SJSA1 (cell line): ENCODE measurements at places on chromosomes 11 and 22. TPM values are rescaled to one million over a fixed set of nuclear protein-coding genes. Genes with fewer than 3 reads are reported as not detected.

The MAP6 gene
- 0.13 TPM in 1 of 2 replicates, not detected in the other for total RNA-seq

The NRXN2 gene
- not detected in 2 replicates for total RNA-seq

The HBE1 gene
- total RNA-seq = not detected in 2 replicates

The OR56A1 gene
- total RNA-seq = not detected in 2 replicates

The BAIAP2L2 gene
- total RNA-seq = not detected in 2 replicates

The DDTL gene
- total RNA-seq = 1.1 TPM in 1 of 2 replicates, not detected in the other

The MRPL23 gene
- 155 and 244 TPM in 2 replicates for total RNA-seq

GRCh38 chr22:43862074-43862881, at the start of gene SULT4A1:
Gene SULT4A1 (minus strand): TSS chr22:43862513. CDS start chr22:43862382, 131 bp downstream.
- H3K27ac ChIP-seq = no peak within 1 kb of the TSS
- no peak for DNase-seq

DNA sequence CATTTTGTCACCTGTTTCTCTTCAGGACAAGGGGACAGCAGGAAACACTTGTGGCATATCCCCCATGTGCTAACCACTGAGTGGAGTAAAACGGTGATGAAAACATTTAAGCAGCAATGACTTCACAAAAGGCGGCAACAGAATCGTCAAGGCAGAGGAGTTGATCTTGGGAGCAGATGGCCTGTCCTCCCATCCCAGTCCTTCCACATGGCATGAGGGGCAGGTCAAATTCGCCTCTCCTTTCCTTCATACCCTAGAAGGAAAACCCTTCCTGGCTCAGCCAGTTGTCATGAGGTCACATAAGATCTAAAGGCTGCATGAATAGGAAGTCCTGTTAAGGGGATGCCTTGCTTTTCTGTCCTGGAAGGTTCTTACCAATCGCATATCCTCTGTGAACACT, 169.1 kb downstream of the MAML2 start:
- peaks cover 13% of the 10 kb centered on the region for H3K4me1 ChIP-seq
- H3K27me3 ChIP-seq = no peaks in the 10 kb centered on the region
- H3K36me3 ChIP-seq = no peaks in the 10 kb centered on the region
- no peak overlapping the region for H3K27ac ChIP-seq

GRCh38 chr22:27775758-27776649, 25.6 kb downstream of the MN1 start:
- no peak for DNase-seq
- H3K27me3 ChIP-seq = no peaks in the 10 kb centered on the region
- H3K4me3 ChIP-seq = no peak overlapping the region
- H3K36me3 ChIP-seq = 0 out of 2 replicates have a peak, but pooled peaks cover 3% of the 10 kb centered on the region

GRCh38 chr11:128239306-128239705, 348.1 kb downstream of the ETS1 start:
- no peaks in the 10 kb centered on the region for H3K36me3 ChIP-seq
- no peak for DNase-seq
- H3K4me1 ChIP-seq = no peaks in the 10 kb centered on the region
- H3K27me3 ChIP-seq = no peaks in the 10 kb centered on the region
- no peak overlapping the region for H3K4me3 ChIP-seq
- H3K27ac ChIP-seq = no peak overlapping the region

DNA sequence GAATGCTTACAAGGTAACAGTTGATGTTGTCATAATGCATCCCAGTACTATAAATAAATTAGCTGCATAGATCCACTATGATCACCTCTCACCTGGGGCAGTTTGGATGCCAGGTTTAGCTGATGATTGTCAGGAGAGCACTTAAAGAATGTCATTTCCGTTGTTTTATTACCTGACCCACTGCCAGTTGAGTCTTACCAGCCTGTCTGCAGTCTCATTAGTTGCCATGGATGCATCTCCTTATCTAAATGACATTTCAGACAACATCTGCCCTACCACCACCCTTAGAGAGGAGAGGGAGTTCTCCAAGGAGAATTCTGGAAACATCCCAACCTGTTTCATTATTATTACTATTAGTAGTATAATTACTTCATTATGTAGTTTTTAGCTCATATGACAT, 339.1 kb upstream of the API5 start:
- peaks cover 4% of the 10 kb centered on the region; the same call in 1 of the 2 replicates for H3K27me3 ChIP-seq
- no peaks in the 10 kb centered on the region for H3K36me3 ChIP-seq
- DNase-seq = no peak
- no peak overlapping the region for H3K4me3 ChIP-seq

GRCh38 chr22:47987885-47988515, 1225.5 kb downstream of the TBC1D22A start:
- DNase-seq = no peak
- no peaks in the 10 kb centered on the region for H3K4me1 ChIP-seq
- no peak overlapping the region for H3K4me3 ChIP-seq
- no peaks in the 10 kb centered on the region for H3K27me3 ChIP-seq

DNA sequence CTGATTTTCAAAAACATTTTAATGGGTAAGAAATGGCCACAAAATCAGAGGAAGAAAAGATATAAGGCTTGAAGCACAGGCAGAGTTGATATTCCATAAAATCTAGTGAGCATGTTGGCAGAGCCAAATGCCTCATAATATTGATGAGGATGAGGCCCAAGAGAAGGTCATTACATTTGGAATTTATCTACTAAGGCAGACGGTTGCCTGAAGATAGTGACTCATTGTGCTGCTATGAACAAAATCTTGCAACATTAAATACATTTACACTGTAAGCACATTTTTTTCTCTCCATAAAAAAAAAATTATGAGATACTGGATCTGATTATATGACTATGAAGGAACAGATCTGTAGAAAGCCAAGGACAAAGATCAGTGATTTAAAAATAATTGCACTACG, 881.4 kb upstream of the CHORDC1 start:
- H3K27ac ChIP-seq = no peak overlapping the region
- no peak for DNase-seq
- H3K4me1 ChIP-seq = no peaks in the 10 kb centered on the region
- H3K4me3 ChIP-seq = no peak overlapping the region
- H3K27me3 ChIP-seq = no peaks in the 10 kb centered on the region

- H3K36me3 ChIP-seq = no peaks in the 10 kb centered on the region
- no peak overlapping the region for H3K4me3 ChIP-seq
- peak overlapping the region; percentile 12; the same call in 1 of the 2 replicates for H3K27ac ChIP-seq
- H3K4me1 ChIP-seq = peaks cover 12% of the 10 kb centered on the region
These were observed 13.0 kb downstream of the NCF4 start for GRCh38 chr22:36873614-36874308.

- H3K27ac ChIP-seq = no peak overlapping the region
- DNase-seq = no peak
- no peaks in the 10 kb centered on the region for H3K36me3 ChIP-seq
- no peaks in the 10 kb centered on the region; the same call in 1 of the 2 replicates for H3K27me3 ChIP-seq
These were observed 7.8 kb upstream of the MS4A1 start for GRCh38 chr11:60447846-60448245.

- H3K4me1 ChIP-seq = no peaks in the 10 kb centered on the region
- H3K36me3 ChIP-seq = no peaks in the 10 kb centered on the region
- H3K27ac ChIP-seq = no peak overlapping the region
- H3K27me3 ChIP-seq = peaks cover 8% of the 10 kb centered on the region; the same call in 1 of the 2 replicates
These were observed 2.9 kb upstream of the ELF5 start for GRCh38 chr11:34516247-34517040.

- peaks cover 11% of the 10 kb centered on the region for H3K4me1 ChIP-seq
- no peaks in the 10 kb centered on the region for H3K27me3 ChIP-seq
- H3K4me3 ChIP-seq = no peak overlapping the region
- no peak overlapping the region for H3K27ac ChIP-seq
- H3K36me3 ChIP-seq = no peaks in the 10 kb centered on the region
These were observed 36.2 kb downstream of the MUC5B start for GRCh38 chr11:1259076-1259461.
